ENCODE measurements at places on chromosomes 1 and 21. TPM values are rescaled to one million over a fixed set of nuclear protein-coding genes. Genes with fewer than 3 reads are reported as not detected.

RAB42 gene
- not detected for total RNA-seq

SLC9C2 gene
- not detected for total RNA-seq

- DNase-seq: peak; percentile 91
These were observed 52.3 kb upstream of the ADAM30 start for GRCh38 chr1:119948342-119949214.

- DNase-seq: no peak
These were observed 300.3 kb downstream of the NPHP4 start for GRCh38 chr1:5691795-5692509.

GRCh38 chr21:24823247-24823646 lies 784.0 kb downstream of the MRPL39 start:
- no peak for DNase-seq

- peak; percentile 78 for DNase-seq
These were observed 54.8 kb upstream of the SOD1 start for GRCh38 chr21:31604591-31605190.

- DNase-seq: no peak
These were observed 53.9 kb upstream of the AKT3 start for GRCh38 chr1:243903895-243904294.

- DNase-seq: no peak
These were observed 282.8 kb upstream of the PKN2 start for GRCh38 chr1:88401313-88401712.

DNA sequence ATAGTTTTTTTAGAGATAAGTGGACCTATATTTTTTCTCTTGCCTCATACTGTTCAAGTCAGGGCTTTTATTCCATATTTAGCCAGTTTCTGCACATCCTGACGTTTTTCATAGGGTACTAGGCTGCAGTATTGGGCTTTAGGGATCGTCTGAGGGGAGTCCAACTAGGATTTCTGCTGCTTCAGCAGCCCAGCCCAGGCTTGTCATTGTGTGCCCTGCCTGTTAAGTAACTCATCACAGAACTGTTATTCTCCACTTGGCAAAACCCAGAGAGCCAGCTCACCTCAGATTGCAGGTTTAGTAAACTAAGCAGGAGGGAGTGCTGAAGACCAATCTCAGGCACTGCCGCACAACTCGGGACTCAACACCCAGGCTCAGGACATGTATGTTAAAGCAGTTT lies 2.8 kb downstream of the GALNT2 start:
- DNase-seq: no peak

- peak; percentile 77 for DNase-seq
These were observed 22.4 kb downstream of the STPG1 start for GRCh38 chr1:24390924-24391782.

HSD3B2 gene
- not detected for total RNA-seq

- peak; percentile 35 for DNase-seq
These were observed 4.6 kb downstream of the CD244 start for GRCh38 chr1:160858097-160858496.

- no peak for DNase-seq
These were observed 52.7 kb downstream of the UBE2T start for GRCh38 chr1:202289009-202289408.

AMY2A gene
- not detected for total RNA-seq

DNA sequence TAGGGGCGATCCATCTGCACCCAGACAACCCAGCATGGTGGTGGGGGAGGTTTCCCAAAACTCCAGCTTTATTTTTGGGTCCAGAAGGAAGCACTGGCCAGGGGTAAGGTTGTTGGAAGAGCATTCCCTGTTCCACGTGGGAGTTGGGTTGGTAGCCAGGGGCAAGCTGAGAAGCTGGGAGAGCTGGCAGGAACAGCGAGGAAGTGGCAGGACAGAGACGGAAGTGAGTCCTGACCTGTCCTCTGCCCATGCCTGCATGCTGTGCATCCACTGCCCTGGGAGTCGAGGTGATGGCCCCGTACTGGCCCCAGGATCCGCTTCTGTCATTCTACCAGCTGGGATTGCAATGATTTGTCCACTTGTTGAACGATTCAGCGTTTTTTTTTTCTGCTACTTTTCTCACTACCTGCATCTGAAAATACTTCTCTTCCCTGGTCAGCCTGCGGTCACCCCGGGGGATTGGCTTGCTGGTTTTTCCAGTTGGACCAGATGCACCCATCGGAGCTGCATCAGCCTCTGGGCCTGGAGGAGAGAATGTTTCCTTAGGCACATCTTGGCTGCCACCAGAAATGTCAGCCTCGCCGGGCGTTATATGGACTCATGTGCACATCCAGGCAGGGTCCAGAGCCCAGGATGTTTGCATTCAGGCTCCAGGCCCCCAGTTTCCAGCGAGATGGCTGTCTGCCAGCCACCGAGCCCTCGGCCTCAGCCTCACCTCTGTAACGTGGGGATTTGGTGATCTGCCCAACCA lies 28.3 kb upstream of the TMPRSS2 start:
- peak; percentile 88 for DNase-seq

DNA sequence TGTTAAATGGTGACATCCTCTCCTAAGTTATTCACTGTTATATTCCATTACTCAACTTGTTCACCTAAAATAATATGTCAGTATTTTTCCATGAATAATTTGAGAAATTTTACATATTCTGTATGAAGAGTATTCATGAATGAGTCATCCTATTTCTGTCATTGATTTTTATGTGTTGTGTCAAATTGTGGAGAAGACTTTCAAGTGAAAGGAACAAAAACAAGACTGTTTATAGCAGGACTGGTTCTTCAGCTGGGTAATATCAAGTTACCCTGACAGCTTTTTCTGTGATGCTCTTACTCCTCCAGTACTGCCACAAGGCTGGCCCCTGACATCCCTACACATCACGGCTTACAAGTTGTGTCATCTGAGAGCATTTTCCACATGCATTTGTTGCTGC lies 847.7 kb downstream of the NCAM2 start:
- DNase-seq: no peak

- no peak for DNase-seq
These were observed 2.1 kb downstream of the SF3A3 start for GRCh38 chr1:37987679-37988078.
